ENCODE measurements at places on chromosomes 6 and 20. TPM values are rescaled to one million over a fixed set of nuclear protein-coding genes. Genes with fewer than 3 reads are reported as not detected.
A peak's percentile ranks its signal among the peaks of the same experiment; 100 is the strongest.

DNA sequence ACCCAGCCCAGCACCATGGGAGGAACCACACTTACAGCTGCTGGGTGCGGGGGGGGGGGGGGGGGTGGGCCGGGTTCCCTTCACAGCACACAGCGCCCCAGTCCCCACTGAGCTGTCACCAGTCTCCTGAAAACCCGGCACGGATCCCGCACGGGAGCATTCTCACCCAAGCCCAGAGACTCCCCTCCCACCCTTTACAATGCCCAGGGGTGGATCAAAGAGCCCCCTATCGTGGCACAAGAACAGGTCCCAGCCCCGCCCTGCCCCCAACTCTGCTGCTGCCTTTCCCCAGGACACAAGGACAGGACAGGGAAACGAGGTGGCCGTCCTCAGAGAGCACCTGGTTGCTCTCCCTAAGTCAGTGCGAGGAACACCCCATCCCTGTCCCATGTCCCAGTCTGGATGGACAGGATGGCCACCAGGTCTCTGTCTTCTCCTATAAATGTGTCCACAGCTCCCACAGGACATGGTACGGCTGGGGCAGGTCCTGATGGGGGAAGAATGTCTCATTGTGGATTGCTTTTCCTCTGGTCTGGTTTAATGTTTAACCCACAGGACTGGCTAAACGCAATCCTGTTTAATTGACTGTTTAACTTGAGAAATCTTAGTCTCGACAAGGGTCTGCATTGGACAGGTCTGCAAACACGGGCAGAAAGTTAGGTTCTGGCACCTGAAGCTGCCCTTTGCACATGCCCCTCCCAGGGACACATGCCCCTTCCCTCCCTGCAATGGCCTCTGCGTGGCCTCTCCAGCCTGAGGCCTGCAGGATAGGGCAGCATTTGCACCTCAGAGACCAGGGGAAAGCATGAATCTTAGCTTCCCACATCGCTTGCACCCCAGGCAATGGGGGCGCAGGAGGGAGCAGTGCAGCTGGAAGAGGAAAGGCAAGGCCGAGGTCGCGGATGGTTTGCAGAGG lies 45.3 kb downstream of the DACT2 start:
- no peak overlapping the region for H3K27ac ChIP-seq
- H3K36me3 ChIP-seq: no peaks in the 10 kb centered on the region
- no peaks in the 10 kb centered on the region for H3K4me1 ChIP-seq
- peaks cover 12% of the 10 kb centered on the region for H3K27me3 ChIP-seq
- H3K4me3 ChIP-seq: no peak overlapping the region
- DNase-seq: no peak

GRCh38 chr6:31689249-31690110 lies 8.6 kb upstream of the LY6G5C start:
- no peaks in the 10 kb centered on the region for H3K4me1 ChIP-seq
- H3K27me3 ChIP-seq: no peaks in the 10 kb centered on the region
- H3K27ac ChIP-seq: no peak overlapping the region

- no peak for DNase-seq
- no peaks in the 10 kb centered on the region for H3K27me3 ChIP-seq
- H3K27ac ChIP-seq: no peak overlapping the region
- H3K36me3 ChIP-seq: no peaks in the 10 kb centered on the region
These were observed 45.1 kb downstream of the KHDC1L start for GRCh38 chr6:73180076-73180738.

DNA sequence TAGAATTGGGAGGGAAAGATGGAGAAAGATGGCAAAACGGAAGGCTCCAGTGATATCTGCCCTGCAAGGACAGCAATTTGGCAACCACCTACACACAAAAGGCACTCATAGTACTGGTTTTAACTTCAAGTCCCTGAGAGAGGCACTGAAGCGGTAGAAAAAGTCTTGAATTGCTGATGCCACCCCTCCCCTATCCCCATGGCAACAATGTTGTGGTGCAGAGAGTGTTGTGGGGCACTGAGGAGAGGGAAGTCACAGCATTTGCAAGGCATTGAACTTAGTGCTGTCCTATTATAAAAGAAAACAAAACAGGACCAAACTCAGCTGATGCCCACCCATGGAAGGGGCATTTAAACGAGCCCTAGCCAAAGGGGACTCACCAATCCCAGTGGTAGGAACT lies 343.7 kb downstream of the HAO1 start:
- no peak for DNase-seq
- no peak overlapping the region for H3K4me3 ChIP-seq
- H3K27me3 ChIP-seq: no peaks in the 10 kb centered on the region
- no peaks in the 10 kb centered on the region for H3K36me3 ChIP-seq
- no peak overlapping the region for H3K27ac ChIP-seq

DNA sequence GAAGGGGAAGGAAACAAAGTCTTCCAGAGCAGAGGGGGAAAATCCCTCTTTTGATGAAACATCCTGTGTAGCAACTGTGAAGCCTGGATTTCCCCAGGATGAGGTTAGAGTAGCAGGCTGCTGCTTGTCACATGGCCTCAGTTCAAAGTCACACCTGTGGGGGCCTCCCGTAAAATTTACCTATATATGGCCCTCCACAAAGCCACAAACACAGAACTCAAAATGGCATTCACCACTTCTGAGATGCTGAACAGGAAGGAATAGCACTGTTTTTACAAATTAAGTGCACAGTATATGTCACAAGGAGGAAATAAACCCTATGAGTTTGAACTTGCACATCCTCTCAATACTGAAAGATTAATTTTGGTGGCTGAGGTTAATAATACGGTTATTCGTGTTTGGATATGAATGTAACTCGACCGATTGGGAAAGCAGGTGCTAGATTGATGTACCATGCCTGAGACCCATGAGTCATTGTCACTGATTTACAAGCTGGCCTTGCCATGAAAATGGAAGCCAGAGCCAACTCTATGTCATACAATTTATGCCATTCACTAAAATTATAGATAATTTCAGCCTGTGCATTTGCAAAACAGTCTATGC lies 70.6 kb downstream of the SGK1 start:
- H3K4me3 ChIP-seq: no peak overlapping the region
- no peak overlapping the region for H3K27ac ChIP-seq
- no peaks in the 10 kb centered on the region for H3K27me3 ChIP-seq
- no peaks in the 10 kb centered on the region for H3K36me3 ChIP-seq
- H3K4me1 ChIP-seq: no peaks in the 10 kb centered on the region

DNA sequence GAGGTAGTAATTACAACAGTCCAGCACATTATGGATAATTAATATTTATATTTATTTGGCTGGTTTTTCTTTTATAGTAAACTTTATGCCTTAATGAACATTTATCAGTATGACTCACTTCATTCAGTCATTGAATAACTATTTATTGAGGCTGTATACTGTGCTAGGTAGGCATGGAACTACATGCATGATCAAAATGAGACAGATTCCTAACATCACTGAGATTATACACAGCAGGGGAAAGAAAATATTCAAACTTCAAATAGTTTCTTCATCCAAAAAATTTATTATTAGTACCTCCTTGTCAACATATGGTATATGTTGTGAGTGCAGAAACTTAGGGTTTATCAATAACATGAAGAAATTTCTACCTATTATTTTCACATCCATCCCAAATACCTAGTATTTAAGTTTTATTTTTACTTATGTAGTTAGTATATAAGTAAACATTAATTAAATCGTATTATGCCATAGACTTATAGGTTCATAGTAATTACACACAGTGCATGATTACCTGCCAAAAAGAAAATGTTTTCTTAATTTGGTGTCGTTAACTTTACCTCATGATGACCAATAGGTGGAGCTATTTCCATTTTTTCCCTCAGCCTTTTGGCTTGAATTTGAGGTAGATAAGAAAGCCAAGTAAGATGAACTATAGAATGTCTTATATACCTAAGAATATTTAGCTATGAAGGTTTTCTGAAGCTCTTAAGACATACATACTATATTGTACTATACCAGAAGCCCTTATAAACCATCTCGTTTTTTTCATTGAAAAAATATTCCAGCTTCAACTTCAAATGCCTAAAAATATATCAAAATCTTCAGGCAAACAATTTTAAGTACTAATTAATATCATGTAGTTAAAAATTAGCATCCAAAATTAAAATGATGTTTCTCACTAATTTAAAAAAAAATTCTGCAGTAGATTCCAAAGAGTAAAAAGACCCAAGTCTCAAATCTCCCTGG lies 12.5 kb upstream of the TMEM30A start:
- no peaks in the 10 kb centered on the region for H3K4me1 ChIP-seq
- H3K27me3 ChIP-seq: no peaks in the 10 kb centered on the region
- H3K4me3 ChIP-seq: no peak overlapping the region
- no peak overlapping the region for H3K27ac ChIP-seq
- no peaks in the 10 kb centered on the region for H3K36me3 ChIP-seq

GRCh38 chr20:51029556-51029955 lies 6.6 kb upstream of the KCNG1 start:
- no peak overlapping the region for H3K27ac ChIP-seq
- H3K4me3 ChIP-seq: no peak overlapping the region
- peaks cover 58% of the 10 kb centered on the region for H3K27me3 ChIP-seq

- no peak overlapping the region for H3K27ac ChIP-seq
- no peak for DNase-seq
- no peak overlapping the region for H3K4me3 ChIP-seq
- no peaks in the 10 kb centered on the region for H3K4me1 ChIP-seq
These were observed 45.9 kb downstream of the UBE3D start for GRCh38 chr6:83019741-83020140.

GRCh38 chr6:17388365-17388764 lies 5.0 kb upstream of the CAP2 start:
- H3K27ac ChIP-seq: no peak overlapping the region
- H3K4me3 ChIP-seq: no peak overlapping the region
- H3K4me1 ChIP-seq: no peaks in the 10 kb centered on the region
- no peak for DNase-seq
- no peaks in the 10 kb centered on the region for H3K36me3 ChIP-seq
- no peaks in the 10 kb centered on the region for H3K27me3 ChIP-seq

GRCh38 chr6:17928514-17929430 lies 58.7 kb downstream of the KIF13A start:
- H3K4me3 ChIP-seq: no peak overlapping the region
- H3K4me1 ChIP-seq: peaks cover 17% of the 10 kb centered on the region
- H3K27me3 ChIP-seq: no peaks in the 10 kb centered on the region
- DNase-seq: no peak
- H3K27ac ChIP-seq: peak overlapping the region; percentile 71

DNA sequence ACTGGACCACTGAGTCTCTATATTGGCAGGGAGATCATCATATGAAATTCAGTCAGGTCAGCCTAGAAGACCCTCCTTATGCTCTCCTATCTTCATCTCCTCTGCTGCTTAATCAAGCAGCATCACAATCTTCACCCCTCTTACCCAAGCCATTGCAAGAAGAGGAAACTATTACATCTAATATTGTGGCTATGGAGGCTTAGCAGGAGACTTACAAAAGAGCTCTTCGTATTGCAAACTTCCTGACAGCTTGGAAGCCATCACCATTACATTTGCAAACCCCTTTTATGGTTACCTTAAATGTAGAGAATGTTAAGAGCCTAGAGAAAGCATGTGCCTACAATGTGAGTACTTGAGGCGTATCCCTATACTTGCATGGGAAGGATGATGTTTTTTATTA lies 87.2 kb upstream of the STXBP5 start:
- H3K4me1 ChIP-seq: no peaks in the 10 kb centered on the region
- no peak for DNase-seq
- H3K27me3 ChIP-seq: no peaks in the 10 kb centered on the region
- H3K27ac ChIP-seq: no peak overlapping the region
- H3K4me3 ChIP-seq: no peak overlapping the region

- no peaks in the 10 kb centered on the region for H3K36me3 ChIP-seq
- H3K4me3 ChIP-seq: no peak overlapping the region
- no peaks in the 10 kb centered on the region for H3K4me1 ChIP-seq
- H3K27ac ChIP-seq: no peak overlapping the region
- H3K27me3 ChIP-seq: no peaks in the 10 kb centered on the region
These were observed 158.7 kb downstream of the SOX4 start for GRCh38 chr6:21752054-21752811.

DNA sequence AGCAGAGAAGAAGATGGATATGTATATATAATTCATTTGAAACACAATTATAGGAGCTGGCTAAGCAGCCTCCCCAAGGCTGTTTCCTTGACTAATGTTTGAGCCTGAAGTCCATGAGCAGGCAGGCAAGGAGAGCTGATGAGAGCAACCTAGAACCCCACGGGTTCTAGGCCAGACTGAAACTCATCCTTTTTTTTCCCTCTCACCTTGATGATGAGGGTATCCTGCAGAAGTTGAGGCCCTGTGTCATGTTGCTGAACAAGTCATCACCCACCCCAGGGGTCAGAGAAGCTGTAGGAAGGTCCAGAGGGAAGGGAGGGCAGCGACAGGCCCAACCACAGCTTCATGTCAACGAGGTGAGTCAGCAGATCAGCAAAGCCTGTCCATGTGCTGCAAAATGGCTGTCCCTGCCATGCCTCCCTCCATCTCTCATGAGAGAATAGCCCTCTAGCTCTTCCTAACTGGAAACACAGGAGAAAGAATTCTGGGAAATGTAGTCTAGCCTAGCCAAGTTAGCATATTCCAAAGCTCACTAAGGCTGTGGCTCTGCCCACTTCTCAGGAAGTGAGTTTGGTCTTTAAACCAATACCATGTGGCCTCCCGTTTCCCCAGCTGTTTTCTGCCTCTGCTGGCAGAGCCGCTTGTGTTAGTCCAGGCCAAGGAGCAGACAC lies 91.3 kb upstream of the DTNBP1 start:
- no peaks in the 10 kb centered on the region for H3K4me1 ChIP-seq
- peak overlapping the region; percentile 60 for H3K27ac ChIP-seq
- no peaks in the 10 kb centered on the region for H3K27me3 ChIP-seq
- H3K36me3 ChIP-seq: no peaks in the 10 kb centered on the region

GRCh38 chr6:2871102-2871501 lies 29.4 kb upstream of the SERPINB1 start:
- H3K4me3 ChIP-seq: no peak overlapping the region
- H3K27ac ChIP-seq: no peak overlapping the region
- H3K36me3 ChIP-seq: no peaks in the 10 kb centered on the region
- no peak for DNase-seq
- H3K4me1 ChIP-seq: no peaks in the 10 kb centered on the region

Gene ULBP1
- total RNA-seq: not detected

Gene DPPA5
- total RNA-seq: not detected

Gene LKAAEAR1
- total RNA-seq: not detected

Gene OR2H2
- not detected for total RNA-seq

Gene PLCB4
- total RNA-seq: 17.7 TPM

Gene HTR1B
- total RNA-seq: 0.15 TPM
